ENCODE measurements at places on chromosomes 1 and 21.

DNA sequence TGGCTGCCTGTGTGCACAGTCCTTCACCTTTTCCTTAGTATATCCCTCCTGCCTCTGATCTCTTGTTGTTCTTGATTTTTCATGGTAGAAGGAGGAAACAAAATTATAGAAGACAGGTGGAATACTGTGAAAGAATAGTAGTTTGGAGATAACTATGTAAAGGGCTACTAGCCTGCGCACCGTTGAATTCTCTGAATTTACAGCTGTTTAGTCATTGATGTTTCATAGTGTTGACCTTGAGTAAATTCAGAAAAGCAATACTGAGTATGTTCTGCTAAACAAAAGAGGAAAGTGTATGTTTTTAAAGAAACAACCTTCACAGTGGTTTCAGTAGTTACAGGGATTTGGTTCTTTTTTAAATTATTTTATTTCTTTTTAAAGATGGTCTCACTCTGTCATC, 18.1 kb downstream of the CAMTA1 start:
- DNase-seq, result no peak

DNA sequence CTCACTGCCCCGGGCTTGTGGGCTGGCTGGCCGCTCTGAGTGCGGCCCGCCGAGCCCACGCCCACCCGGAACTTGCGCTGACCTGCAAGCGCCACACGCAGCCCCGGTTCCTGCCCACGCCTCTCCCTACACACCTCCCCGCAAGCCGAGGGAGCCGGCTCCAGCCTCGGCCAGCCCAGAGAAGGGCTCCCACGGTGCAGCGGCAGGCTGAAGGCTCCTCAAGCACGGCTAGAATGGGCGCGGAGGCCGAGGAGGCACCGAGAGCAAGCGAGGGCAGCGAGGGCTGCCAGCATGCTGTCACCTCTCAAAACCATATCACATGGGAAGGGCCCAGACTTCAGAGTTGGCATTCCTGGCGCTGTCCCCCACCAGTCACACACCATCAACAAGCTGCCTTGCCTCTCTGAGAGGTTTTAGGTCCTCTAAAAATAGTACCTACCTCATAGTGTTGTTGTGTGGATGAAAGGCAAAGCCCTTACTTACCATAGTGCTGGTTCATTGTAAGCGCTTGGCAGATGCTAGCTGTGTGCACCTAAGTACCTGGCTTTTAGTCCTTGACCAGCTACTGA, 13.4 kb downstream of the LDLRAD1 start:
- DNase-seq, result no peak

GRCh38 chr1:181482521-181483284, 614 bp upstream of the CACNA1E start:
- no peak for DNase-seq

GRCh38 chr1:33426916-33427315, 4.0 kb downstream of the PHC2 start:
- DNase-seq, result no peak

DNA sequence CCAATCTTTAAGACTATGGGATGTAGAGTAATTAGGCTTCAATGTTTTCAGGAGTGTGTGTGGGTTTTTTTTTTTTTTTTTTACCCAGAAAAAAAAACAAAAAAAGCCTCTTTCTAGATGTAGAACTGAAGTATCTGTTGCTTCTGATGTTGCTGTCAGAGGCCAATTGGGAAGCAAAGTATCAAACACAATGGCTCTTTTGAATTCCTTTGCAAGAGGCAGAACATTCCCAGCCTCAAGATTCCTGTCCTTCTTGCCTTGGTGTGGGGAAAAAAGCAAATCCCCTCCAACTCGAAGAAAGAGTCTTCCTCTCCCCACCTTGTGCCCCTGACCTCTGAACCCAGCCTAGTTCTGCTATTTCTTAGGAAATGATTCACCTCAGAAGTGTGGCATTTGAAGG, 55.4 kb upstream of the LMO4 start:
- DNase-seq, result no peak

DNA sequence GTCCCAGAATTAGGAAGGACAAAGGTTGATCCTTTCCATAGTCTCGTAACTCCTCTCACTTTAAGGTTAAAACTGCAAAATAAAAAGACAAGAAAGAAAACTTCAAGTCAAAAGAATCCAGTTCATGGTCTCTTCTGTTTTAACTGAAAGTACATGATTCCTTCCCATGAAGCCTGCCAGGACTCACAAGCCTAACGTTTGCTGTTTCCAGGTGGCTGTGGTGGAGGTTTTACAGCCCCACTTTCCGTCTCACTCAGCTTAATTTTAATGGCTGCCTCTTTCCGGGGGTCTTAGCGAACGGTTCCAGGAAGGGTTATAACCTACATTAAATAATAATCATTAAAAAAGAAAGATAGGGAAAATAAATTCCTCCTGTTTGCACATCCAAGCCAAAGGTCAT, 136.8 kb upstream of the SPAG17 start:
- no peak for DNase-seq

- no peak for DNase-seq
Measured at GRCh38 chr1:66223681-66224080, 310.3 kb upstream of the SGIP1 start.

DNA sequence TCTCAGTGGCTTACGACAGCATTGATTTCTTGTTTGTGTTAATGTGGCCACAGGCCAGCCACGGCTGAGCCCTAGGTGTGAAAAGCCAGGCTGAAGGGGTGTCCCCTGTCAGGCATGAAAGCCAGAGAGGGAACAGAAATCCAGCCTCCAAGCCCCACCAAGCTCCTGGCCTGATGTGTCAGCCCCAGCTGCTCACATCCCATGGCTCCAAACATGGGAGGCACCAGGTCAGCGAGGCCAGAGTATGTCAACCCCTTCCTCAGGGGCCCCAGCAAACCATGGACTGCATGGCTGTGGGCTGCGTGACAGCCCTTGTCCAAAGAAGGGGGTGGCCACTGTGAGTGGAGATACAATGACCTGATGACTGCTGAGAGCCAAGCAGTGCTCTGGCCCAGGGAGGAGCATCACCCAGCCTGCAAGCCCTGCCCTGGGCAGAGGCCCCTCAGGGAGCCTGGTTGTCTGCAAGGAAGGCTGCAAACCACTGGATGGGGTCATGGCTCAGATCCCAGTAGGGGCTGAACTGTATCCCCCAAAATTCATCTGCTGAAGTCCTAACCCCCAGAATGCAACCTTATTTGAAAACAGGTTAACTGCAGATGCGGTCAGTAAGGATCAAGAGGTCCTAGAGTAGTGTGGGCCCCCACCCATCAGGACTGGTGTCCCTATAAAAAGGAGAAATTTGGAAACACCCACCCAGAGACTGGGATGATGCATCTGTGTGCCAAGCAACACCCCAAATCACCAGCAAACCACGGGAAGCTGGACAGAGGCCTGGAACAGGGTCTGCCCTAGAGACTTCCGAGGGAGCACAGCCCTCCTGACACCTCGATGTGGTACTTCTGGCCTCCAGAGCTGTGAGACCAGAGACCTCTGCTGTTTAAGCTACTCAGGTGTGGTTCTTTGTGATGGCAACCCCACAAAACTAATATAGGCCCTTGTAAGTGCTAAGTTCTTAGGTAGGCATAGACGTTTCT, 3.3 kb upstream of the MX2 start:
- DNase-seq, result no peak

- DNase-seq, result no peak
Measured at GRCh38 chr1:11891433-11892186, 32.9 kb upstream of the NPPB start.

GRCh38 chr21:36479415-36480402, at the start of gene CLDN14:
CLDN14 (minus strand) TSS chr21:36480122; CDS start chr21:36461695, 18,427 bp downstream.
- DNase-seq, result no peak

GRCh38 chr1:178330153-178330552, 166.6 kb downstream of the CLEC20A start:
- DNase-seq, result no peak

DNA sequence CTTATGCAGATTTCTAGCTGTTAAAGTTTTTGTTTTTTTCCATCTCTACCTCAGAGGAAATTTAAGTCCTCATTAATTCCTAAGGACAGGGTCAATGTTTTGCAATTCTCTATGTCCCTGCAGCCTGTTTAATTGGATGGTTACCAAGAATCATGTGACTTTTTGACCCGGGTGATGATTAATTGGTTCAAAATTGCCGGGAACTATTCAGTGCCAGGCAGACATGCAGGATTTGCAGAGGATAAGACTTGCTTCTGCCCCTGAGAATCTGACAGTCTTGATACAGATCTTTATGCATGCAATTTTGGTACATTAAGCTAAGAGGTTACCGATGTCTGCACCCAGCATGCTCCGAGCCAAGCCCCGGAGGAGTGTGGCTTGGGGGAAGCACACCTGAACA, 87.9 kb downstream of the PLPP3 start:
- no peak for DNase-seq

- DNase-seq, result no peak
Measured at GRCh38 chr1:220451532-220451931, 76.4 kb upstream of the MARK1 start.

DNA sequence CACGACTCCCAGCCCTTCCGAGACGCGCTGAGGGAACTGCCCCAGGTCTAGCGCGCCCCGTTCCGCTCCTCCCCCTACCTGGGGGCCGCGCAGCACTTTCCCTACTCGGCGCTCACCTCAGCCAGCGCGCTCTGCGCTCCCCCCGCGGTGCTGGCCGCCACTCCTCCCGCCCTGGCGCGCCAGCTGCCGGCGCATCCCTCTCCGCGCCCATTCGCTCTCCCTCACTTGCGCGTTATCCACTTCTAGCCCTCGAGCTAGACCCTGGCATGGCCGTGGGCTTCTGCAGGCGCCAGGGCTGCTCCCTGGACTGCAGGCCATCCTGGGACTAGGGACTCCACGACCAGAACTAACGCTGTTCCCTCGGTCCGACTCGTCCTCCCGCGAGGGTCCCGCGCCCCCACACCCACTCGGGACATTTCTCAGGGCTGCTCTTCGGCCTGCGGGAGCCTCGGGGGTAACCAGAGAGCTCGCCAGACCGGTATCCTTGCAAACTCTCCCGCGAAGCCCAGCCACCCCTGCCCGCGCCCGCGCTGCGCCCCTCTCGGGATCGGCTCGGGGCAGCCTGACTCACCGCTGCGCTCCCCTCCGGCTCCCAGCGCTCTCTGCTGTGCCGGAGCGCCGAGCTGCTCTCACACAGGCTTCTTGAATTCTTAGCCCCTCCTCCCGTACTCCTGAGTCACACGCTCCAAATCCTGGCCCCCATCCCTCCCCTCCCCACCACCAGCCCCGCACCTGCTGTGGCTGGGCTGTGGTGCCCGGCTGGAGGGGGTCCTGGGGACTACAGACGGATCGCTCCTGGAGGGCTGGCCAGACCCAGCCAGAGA, at the start of gene NGF:
Gene NGF, minus strand, starts transcription at position 617 of the 824 bp plus-strand sequence. CDS start 51,454 bp downstream, outside the sequence.
- no peak for DNase-seq

DNA sequence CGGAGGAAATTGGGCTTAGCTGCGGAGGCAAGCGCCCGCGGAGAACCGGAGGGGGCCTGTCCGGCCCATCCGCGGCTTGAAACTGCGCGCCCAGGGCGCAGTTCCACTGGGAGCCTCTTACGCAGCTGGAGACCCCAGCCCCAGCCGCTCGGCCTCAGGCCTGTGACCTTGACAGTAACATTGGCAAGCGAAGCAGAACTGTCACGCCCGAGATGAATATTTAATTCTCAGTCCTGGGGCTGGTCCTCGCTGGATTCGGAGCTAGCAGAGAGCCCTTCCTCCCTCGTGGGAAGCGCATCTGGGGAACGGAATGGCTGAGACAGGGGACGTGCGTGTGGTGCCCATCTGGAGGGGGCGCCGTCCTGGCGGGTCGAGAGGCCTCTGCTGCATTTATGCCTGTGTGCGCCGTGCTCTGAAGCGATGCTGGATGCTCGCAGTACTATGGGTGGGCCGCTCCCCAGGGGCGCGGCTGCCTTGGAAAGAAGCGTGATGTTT, 928 bp downstream of the SLC6A17 start:
- no peak for DNase-seq

DNA sequence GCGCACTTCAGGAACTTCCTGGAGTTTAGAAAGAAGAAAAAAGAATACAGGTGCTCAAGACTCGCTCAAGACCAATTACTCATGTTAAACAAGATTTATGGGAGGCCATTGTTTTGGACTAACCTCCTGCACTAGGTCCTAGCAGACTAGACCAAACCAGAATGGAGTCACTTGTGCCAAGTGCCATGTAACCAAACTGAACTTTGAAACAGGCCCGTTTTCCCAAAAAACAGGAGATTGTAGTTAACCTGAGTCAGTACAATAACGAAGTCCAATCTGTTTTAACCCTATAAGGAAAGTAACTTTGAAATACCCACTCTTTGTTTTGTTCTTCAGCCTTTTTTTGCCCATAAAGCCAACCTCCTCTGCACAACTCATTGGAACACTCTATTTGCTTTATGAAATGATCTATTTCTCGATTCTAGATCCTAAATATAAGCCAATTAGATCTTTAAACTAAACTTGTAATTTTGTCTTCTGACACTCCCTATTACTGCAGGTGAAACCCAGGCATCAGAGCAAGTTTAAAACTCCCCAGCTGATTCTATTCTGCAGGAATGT, 695 bp upstream of the NTPCR start:
- no peak for DNase-seq

GRCh38 chr1:241215203-241215602, 141.8 kb downstream of the RGS7 start:
- DNase-seq, result no peak

DNA sequence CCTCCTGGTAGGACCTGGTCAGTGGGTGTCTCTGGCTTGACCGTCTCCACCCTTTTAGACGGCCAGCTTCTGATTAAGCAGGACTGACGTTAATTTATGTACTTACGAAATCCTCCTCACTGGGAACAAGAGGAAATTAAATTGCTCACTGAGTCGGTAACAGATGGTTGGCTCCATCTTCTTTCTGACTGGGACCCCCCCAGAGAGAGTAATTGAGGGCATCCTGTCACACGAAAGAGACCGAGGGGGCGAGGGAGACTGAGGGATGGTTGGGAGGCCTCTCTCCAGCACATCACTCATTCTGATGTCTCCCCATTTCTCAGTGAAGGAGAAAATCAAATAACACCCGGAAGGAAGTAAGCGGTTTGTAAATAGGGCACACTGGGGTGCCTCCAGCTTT, 104.8 kb downstream of the OMA1 start:
- DNase-seq, result no peak

GRCh38 chr1:240474133-240474614, 137.8 kb downstream of the GREM2 start:
- no peak for DNase-seq

DNA sequence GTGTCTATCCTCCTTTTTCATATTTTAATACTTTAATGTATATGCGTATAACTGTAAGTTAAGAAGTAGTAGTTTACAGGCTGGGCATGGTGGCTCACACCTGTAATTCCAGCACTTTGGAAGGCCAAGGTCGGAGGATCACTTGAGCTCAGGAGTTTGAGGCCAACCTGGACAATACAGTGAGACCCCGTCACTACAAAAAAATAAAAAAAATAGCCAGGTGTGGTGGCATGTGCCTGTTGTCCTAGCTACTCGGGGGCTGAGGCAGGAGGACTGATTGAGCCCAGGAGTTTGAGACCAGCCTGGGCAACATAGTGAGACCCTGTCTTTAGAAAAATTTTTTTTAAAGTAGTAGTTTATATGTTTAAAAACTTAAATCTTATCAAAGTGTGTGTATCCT, 22.3 kb downstream of the ATPAF1 start:
- DNase-seq, result no peak

Data from stimulated activated CD4-positive, alpha-beta T cell treated with anti-CD3 and anti-CD28 coated beads, Interleukin-15, amount 100 ng/mL, for 1 hour (primary cell).